Progenitor cell of endocrine pancreas (in vitro differentiated cells): ENCODE measurements at places on chromosomes 3 and 15.

DNA sequence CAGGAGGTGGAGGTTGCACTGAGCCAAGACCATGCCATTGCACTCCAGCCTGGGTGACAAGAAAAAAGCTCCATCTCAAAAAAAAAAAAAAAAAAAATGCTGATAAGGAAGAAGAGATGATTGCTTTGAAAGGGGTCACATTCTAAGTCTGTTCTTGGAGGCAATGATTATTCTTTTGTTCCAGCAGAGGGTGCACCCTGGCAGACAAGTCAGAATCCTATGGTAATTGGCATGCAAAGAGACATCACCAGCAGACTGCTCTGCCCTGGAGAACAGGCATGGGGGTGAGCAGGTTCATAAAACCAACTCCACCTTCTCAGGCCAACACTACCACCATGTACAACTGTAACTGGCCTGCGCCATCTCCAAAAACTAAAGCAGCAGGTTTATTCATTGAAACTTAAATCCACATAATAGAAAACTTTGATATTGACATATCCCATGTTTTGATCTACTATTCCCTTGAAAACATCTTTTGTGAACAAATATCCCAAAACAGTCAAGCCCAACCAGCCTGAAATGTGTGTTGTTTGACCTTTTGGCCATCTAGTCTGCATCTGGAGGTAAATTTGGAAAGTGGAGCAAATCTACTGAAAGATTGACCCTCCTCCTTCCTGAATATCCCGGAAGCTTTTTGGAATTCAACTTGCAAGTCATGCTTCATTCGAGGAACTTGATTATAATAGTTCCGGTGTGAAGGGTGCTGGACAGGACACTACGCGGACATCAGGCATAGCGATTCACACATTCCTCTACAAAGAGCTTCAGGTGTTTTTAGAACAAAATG is 100.3 kb downstream of the MECOM start:
- no peak for DNase-seq

GRCh38 chr15:33701304-33701696 is 267.0 kb upstream of the CHRM5 start:
- no peak for DNase-seq

GRCh38 chr3:15513116-15513515 is 8.4 kb downstream of the COLQ start:
- DNase-seq = no peak

- DNase-seq = no peak
Measured at GRCh38 chr15:57932348-57932747, 133.2 kb downstream of the ALDH1A2 start.
